ENCODE measurements at places on chromosomes 12 and 14.

DNA sequence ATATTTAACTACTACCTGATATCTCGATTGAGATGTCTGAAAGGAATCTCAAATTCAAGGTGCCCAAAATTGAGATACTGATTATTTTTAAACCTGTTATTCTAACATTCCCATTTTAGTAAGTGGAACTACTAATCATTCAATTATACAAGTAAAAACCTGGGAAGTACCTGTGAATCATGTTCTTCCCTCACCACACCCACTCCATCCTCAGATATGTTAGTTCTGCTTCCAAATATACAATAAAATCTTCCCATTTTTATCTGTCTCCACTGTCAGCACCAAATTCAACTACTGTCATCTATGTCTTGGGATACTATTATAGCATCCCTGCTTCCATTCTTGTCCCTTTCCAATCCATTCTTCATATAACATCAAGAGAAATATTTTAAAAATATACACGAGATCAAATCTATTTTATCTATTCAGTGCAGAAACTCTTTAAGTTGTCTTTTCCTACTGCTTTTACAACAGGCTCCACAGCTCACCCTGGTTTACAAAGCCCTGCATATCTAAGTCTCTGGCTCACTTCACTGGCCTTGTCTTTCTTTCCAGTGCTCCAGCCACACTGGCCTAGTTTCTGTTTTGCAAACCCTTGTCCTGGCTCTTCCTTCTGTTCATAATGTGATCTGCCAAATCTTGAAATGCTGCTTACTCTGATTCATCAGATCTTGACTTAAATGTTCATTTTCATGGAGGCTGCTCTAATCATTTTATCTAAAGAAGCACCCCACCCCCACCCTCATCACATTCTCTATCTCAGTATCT is 122.3 kb downstream of the PTPRR start:
- no peak for DNase-seq

DNA sequence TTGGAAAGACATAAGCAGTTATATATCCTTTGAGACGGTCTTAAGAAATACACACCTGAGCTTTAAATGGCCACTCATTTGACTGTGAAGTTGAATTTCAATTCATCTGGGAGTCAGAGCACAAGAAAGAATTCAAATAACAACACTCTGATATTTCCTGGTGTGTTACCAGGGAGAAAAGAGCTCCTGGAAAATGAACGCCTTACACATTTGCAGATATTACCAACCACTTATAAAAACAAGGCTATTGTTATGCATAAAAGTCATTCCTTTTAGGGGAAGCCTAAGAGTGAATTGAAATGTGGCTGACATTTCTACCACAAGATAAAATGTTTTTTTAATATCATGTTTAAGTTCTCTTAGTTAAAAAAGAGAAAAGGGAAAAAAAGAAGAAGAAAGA is 229.2 kb upstream of the PLEKHG7 start:
- DNase-seq = no peak

GRCh38 chr12:57487055-57487596 is 742 bp upstream of the MARS1 start:
- DNase-seq = no peak

DNA sequence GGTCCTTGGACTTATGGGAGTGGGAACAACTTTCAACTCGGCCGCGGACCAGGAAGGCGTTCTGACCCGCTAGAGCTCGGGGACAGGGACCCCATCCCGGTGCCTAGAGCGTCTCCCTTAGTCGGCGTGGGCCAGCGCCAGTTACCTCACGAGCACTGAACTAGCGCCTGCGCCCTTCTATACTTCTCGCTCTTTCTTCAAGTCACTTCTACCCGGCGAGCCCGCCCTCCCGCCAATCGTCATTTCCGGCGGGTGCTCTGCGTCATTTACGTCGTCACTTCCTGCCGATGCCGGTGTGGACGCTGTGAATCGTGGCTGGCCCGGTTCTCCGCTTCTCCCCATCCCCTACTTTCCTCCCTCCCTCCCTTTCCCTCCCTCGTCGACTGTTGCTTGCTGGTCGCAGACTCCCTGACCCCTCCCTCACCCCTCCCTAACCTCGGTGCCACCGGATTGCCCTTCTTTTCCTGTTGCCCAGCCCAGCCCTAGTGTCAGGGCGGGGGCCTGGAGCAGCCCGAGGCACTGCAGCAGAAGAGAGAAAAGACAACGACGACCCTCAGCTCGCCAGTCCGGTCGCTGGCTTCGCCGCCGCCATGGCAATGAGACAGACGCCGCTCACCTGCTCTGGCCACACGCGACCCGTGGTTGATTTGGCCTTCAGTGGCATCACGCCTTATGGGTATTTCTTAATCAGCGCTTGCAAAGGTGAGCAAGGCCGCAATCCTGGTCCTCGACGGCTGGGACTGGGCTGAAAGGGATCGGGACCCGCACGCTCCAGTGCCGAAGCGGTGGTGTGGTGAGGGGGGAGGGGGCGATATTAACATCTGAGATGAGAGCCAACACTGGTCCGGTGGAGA is at the start of gene STRAP:
STRAP (plus strand) TSS at position 270 of the 854 bp plus-strand sequence; CDS start at position 591, 321 bp downstream.
- peak; percentile 97 for DNase-seq

- no peak for DNase-seq
Observed at GRCh38 chr12:106179086-106179485, 40.3 kb upstream of the NUAK1 start.

GRCh38 chr12:71636704-71637115 is 26.9 kb downstream of the ZFC3H1 start:
- DNase-seq = no peak

DNA sequence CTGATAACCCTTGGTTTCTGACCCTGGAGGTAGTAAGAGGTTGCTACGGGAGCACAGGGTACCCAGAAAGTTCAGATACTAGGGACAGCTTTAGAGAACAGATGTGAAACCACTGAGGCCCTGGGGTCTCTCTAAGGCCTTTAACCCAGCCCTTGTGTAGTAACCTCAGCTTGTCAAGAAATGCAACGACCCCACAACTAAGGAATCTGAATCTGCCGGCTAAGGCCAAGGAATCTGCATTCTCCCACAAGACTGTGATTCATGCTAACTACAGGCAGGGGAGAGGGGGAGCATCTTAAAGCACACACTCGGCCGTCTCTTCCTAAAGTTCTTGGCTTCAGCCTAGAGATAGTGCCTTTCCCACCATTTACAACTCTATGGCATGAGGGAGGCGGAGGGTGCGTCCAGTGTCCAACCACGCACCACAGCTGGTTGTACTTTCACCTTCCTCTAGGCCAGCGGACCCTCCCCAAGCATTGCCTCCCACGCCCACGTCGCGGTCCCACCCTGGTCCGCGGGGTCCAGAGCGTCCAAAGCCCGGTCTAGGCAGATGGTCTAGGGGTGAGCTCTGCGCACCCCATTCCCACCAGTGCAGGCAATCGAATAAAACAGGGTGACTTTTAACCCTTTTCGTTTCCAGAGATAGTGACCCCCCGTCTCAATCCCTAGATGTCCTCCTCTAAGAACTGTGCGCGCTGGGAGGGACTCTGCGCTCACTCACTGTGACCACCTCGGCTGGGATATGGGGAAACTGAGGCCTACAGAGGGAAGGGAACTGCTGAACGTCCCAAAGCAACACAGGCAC is 735 bp upstream of the VASH1 start:
- DNase-seq = no peak

GRCh38 chr12:69610729-69611128 is at the start of gene LRRC10:
Gene LRRC10, minus strand, starts transcription at chr12:69610907. Its CDS starts 69 bp downstream, at chr12:69610838.
- no peak for DNase-seq

Data from activated T-cell treated with anti-CD3 and anti-CD28 coated beads, Interleukin-2, amount 50 U/mL, for 48 hours (primary cell).